A549 treated with CpdA at 1 μM for 4 hours (cell line): ENCODE measurements at places on chromosomes 3 and 15. TPM values are rescaled to one million over a fixed set of nuclear protein-coding genes. Genes with fewer than 3 reads are reported as not detected.

CCDC33 gene
- 5.8 to 7.8 TPM (median 6.1 TPM) in 5 replicates for total RNA-seq

CKMT1B gene
- total RNA-seq = 2.6 to 7.6 TPM (median 3.8 TPM) in 5 replicates

CYP1A1 gene
- total RNA-seq = 1.1 to 2.1 TPM (median 2.0 TPM) in 5 replicates

ANKRD28 gene
- 40.5 to 60.8 TPM (median 49.8 TPM) in 5 replicates for total RNA-seq

EXD1 gene
- 0.06 to 0.12 TPM (median 0.10 TPM) in 3 of 5 replicates, not detected in the others for total RNA-seq

B3GALNT1 gene
- 0.08 to 0.16 TPM (median 0.09 TPM) in 3 of 5 replicates, not detected in the others for total RNA-seq

FGD5 gene
- 0.05 TPM in 1 of 5 replicates, not detected in the others for total RNA-seq

EFHB gene
- total RNA-seq = 0.37 to 1.1 TPM (median 0.41 TPM) in 5 replicates

TTC21A gene
- total RNA-seq = 1.4 to 1.9 TPM (median 1.5 TPM) in 5 replicates

BCL2A1 gene
- 16.8 to 25.4 TPM (median 19.7 TPM) in 5 replicates for total RNA-seq

KBTBD12 gene
- total RNA-seq = not detected in 5 replicates

ACAN gene
- 0.09 to 0.34 TPM (median 0.13 TPM) in 5 replicates for total RNA-seq

SLC6A20 gene
- 0.02 to 0.05 TPM in 2 of 5 replicates, not detected in the others for total RNA-seq

CHSY1 gene
- total RNA-seq = 20.9 to 29.4 TPM (median 25.1 TPM) in 5 replicates

INSYN1 gene
- 1.7 to 2.3 TPM (median 2.1 TPM) in 5 replicates for total RNA-seq

MUC20 gene
- total RNA-seq = 0.40 to 0.98 TPM (median 0.56 TPM) in 5 replicates

C3orf18 gene
- 2.1 to 3.1 TPM (median 2.6 TPM) in 5 replicates for total RNA-seq

GOLGA8K gene
- total RNA-seq = 0.29 to 0.96 TPM (median 0.73 TPM) in 5 replicates

C3orf20 gene
- not detected in 5 replicates for total RNA-seq

OR5H6 gene
- total RNA-seq = not detected in 5 replicates

MCTP2 gene
- not detected in 5 replicates for total RNA-seq

CADM2 gene
- 0.15 to 0.26 TPM (median 0.23 TPM) in 3 of 5 replicates, not detected in the others for total RNA-seq

GALNT15 gene
- total RNA-seq = 0.03 to 0.21 TPM in 2 of 5 replicates, not detected in the others

PLSCR2 gene
- not detected in 5 replicates for total RNA-seq

SPTBN5 gene
- total RNA-seq = 0.09 to 0.29 TPM (median 0.23 TPM) in 5 replicates

ALDH1A3 gene
- 21.1 to 31.2 TPM (median 22.1 TPM) in 5 replicates for total RNA-seq

ARGFX gene
- total RNA-seq = not detected in 5 replicates

CD80 gene
- total RNA-seq = not detected in 5 replicates

HHLA2 gene
- total RNA-seq = 0.03 to 0.12 TPM in 2 of 5 replicates, not detected in the others

CPNE9 gene
- 0.13 to 0.41 TPM (median 0.23 TPM) in 4 of 5 replicates, not detected in the other for total RNA-seq

TERB2 gene
- not detected in 5 replicates for total RNA-seq

DNAH1 gene
- total RNA-seq = 0.52 to 1.1 TPM (median 1.1 TPM) in 5 replicates

GNAT1 gene
- total RNA-seq = 0.02 TPM in 1 of 5 replicates, not detected in the others

NRROS gene
- not detected in 5 replicates for total RNA-seq

RNF7 gene
- 132 to 138 TPM (median 136 TPM) in 5 replicates for total RNA-seq

FAM107A gene
- total RNA-seq = 0.07 to 0.08 TPM in 2 of 5 replicates, not detected in the others

SEMA5B gene
- total RNA-seq = 0.17 to 0.40 TPM (median 0.29 TPM) in 5 replicates

C15orf61 gene
- 2.2 to 4.9 TPM (median 3.5 TPM) in 5 replicates for total RNA-seq

LMCD1 gene
- 73.2 to 92.8 TPM (median 76.8 TPM) in 5 replicates for total RNA-seq

CHRNA3 gene
- 0.42 to 1.0 TPM (median 0.52 TPM) in 5 replicates for total RNA-seq

AADACL2 gene
- total RNA-seq = not detected in 5 replicates

SLC12A1 gene
- total RNA-seq = not detected in 5 replicates

GOLGA8G gene
- 0.02 TPM in 1 of 5 replicates, not detected in the others for total RNA-seq

OIP5 gene
- total RNA-seq = 13.6 to 16.2 TPM (median 14.8 TPM) in 5 replicates

MAP1A gene
- 0.70 to 1.0 TPM (median 0.81 TPM) in 5 replicates for total RNA-seq

CCRL2 gene
- total RNA-seq = 0.13 to 0.26 TPM (median 0.22 TPM) in 4 of 5 replicates, not detected in the other
